ENCODE measurements at places on chromosomes 5 and 9.
A peak's percentile ranks its signal among the peaks of the same experiment; 100 is the strongest.

GRCh38 chr9:88923092-88923491 is 68.2 kb upstream of the S1PR3 start:
- DNase-seq, result no peak

DNA sequence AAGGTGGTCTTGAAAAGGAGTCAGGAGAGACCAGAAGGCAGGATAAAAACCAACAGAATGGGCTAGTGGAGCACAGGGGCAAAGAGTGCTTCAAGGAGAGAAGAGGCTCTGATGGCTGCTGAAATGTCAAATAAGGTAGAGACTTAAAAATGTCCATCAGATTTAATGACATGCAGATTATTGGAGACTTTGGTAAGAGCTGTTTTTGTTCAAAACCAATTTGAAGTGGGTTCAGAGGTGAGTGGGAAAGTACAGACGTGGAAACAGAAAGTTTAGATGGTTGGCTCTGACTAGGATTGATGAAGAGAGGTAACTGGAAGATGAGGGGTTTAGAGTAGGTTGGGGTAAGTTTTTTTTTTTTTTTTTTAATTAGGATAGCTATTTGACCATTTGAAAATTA is 14.1 kb downstream of the SLC25A46 start:
- DNase-seq, result no peak

DNA sequence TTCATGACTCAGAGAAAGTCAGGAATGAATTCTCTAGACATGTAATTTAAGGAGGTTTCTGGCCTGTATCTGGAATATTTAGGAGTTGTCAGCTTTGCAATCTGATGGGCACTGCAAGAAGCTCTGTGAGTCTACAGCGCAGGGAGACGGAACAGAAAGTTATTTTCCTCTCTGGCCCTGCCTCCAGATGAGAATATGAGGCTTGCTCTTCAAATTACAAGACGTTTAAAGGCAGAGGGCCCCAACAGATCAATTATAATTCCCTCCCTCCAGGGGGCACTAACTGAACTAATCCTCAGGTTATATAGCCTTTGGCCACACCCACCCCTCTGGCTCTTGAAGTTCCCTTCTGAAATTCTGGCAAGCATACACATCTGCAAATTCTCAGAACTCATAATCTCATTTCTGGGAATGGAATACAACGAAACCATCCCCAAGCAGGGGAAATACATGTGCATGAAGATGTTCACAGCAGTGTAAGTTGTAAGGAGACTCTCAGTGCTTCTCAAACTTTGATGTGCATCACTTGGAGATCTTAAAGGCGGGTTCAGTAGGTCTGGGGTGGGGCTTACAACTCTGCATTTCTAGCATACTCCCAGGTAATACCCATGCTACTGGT is 307.6 kb downstream of the CWC27 start:
- DNase-seq, result peak; percentile 94

DNA sequence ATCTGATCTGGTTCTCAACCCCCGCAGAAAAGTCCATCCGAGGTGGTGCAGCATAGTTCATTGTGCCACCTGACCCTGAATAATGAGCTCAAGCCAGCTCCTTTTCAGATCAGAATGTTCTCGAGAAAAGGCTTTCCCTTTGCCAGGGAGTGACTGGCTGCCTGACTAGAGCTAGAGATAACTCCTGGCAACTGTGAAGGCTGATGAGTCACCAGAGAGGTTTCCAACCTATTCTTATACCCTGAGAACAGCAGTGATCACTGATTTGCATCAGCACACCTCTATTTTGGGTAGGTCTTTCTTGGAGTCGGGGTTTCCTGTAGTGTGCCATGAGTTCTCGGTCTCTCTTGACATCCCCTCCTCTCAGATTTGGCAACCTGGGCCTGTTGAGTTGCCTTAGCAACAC is 127.9 kb downstream of the PIK3R1 start:
- peak; percentile 82 for DNase-seq

DNA sequence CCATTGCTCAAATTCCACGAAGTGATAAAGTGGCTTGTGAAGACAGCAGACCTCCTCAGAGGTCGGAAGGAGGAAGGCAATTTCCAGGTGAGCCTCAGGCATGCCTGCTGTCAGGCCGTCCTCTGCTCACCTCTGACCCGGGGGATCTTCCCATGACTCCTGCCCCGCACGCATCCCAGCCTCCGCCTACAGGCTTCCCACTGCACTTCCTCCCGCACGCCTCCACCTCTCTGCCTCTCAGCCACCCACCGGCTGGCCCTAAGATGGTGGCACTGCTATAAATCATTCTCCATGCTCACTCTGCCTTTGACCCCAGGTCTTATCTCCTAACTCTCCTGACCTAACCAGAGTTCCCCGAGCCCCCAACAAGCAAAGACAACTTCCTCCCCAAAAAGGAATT is 49.4 kb upstream of the DNAH5 start:
- DNase-seq, result no peak

- DNase-seq, result no peak
Measured at GRCh38 chr5:143738417-143739401, 73.3 kb upstream of the HMHB1 start.

- no peak for DNase-seq
Measured at GRCh38 chr5:74957906-74958305, 91.7 kb upstream of the FAM169A start.

DNA sequence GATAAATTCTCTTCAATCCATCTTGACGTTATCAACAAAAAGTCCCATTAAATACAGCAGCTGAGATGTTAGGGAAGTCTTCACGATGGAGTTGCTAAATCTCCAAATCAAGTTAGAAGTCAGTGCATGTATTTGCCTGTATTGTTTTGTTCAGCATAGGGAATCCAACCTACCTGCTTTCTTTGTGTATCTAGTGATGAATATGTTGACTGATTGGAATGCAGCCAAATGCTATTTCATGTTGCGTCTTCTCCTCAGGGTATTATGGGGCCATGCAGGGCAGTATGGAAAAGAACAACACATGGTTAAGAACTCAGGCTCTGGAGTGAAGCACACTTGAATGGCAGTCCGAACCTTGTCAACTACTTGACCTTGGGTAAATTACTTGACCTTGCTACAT is 529.5 kb upstream of the ZNF462 start:
- DNase-seq, result no peak

DNA sequence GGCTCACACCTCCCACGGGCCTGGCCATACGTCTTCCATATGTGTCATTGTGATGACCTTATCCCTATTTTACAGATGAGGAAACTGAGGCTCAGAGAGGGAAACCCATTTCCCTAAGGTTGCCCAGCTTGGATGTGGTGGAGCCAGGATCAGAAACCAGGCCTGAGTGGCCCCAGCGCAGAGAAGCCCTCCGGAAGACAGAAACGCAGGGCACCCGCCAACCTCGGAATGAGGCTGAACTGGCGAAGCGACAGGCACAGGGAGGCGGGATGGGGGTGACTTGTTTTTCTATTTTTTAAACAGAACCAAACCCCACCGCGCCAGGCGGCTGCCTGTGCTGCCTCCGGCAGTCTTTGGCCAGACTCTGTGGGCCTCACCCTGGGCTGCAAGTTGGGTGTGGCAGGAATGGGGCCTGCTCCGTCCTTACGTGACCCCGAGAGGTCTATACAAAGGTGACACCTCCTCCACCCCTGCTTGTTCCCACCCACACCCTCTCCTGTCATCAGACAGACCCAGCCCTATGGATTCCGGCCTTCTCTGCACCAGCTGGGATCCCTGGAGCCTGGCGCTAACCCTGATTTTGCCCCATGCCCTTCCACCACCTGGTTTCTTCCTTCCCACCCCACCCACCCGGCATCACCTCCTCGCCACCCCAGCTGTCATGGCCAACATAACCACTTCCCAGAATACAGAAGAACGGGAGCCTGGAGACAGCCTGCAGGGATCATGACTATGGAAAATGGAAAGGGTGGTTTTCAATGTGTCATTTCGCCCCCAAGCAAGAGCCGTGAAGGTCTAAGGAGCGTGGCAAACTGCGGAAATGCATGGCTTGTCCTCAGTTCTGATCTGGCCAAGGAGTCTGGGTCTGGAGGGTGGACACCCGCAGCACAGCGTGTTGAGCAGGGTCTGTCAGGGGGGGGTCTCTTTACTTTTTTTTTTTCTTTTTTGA is 23.6 kb downstream of the PLPP7 start:
- DNase-seq, result peak; percentile 58

All from erythroblast (primary cell).